ENCODE measurements at places on chromosomes 4 and X. TPM values are rescaled to one million over a fixed set of nuclear protein-coding genes. Genes with fewer than 3 reads are reported as not detected.

HMX1 gene
- polyA plus RNA-seq, result not detected

TMEM31 gene
- polyA plus RNA-seq, result not detected

GRCh38 chrX:21691512-21692018 lies 33.4 kb upstream of the KLHL34 start:
- no peak for DNase-seq

- DNase-seq, result peak; percentile 34
Observed at GRCh38 chrX:107000013-107000515, at the start of gene MORC4. MORC4 (minus strand) TSS chrX:107000212; CDS start chrX:106999969, 243 bp downstream.

GRCh38 chrX:12771445-12772069 lies 19.7 kb upstream of the PRPS2 start:
- DNase-seq, result peak; percentile 73

All from A549 (cell line).